NCI-H446 (cell line): ENCODE measurements at places on chromosomes 5 and 9.

DNA sequence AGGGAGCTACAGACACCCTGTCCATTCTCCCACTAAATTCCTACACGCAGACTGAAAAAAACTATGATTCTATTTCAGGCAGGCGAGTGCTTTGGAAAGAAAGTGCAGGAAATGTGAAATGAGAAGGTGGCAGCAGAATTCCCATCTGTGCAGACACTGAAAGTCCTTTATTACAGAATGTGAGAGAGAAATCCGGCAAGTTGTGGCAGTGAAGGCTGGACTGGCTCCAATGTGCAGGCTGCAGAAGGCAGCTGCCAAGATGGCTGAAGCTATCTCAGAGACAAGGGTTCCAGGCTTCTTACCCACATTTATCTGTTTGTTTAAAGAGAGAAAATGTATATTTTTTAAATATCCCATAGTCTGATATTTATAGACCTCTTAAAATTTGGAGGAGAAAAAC, 161.8 kb upstream of the VLDLR start:
- peak; percentile 82 for DNase-seq

- no peak for DNase-seq
Observed at GRCh38 chr5:28822071-28822470, 1783.7 kb upstream of the CDH9 start.

GRCh38 chr9:104094534-104095015, 466 bp downstream of the SMC2 start:
- no peak for DNase-seq

DNA sequence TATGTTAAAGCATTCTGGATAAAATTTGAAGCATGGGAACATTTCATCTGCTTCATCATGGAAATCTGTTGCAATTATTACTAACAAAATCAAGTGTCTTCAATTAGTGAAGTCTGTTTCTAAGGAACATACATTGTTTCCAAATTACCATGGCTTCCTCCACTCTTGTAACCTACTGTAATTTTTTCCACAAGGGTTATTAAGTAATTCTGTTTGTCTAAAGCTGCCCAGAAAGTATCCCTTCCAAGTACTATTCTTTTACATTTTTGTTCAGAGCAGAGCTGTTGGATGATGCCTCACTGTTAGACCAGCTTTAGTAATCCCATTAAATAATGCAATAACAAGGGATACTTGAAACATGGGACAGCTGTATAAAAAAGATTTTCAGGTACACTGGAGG, 483.5 kb upstream of the CD180 start:
- DNase-seq: no peak

GRCh38 chr5:58317009-58317408, 142.9 kb downstream of the PLK2 start:
- DNase-seq: no peak

DNA sequence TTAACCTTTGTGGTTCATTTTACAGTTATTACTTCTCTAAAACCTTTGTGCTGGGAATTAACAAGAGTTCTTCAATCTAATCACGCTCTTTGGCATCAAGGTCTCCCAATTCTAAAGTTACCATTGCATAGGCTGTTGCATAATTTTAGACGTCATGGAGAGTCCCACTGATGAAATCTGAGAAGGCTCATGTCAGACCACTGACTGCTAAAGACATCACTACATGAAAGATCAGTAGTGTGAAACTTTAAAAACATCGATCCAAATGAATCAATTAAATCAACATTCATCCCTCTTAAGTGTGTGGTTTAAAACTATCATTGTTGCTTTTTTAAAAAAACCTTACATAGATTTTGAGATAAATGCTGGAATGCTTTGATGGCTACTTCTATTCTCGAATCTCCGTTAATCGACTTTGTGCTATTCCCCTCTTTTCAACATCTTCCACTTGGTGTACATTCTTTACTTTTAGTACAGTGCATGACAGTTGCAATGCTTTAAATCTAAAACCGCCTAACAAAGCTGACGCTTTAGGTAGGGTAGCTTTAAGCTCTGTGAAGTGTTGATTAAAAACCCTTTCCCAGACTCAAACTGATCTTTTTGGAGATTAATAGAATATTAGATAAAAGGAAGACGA, 33.6 kb downstream of the NR2F1 start:
- DNase-seq: no peak

- no peak for DNase-seq
Observed at GRCh38 chr5:122019919-122020590, 58.0 kb downstream of the LOX start.

DNA sequence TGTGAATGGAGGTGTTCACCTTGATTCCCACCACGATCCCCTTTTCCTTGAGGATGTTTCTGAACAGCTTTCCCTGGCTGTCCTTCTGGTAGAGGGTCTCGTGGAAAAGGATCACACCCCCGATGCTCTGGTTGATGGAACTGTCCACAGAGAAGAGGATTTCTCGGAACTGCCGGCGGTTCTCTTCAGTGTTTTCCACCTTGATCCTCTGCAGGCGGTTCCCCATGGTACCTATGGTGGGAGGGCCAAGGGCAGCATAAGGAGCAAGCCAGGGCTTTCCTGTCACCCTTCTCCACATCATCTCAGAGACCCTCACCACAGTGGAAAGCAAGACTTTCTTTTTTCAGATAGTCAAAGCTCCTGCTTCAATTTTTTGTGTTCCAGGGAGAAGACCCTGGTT, 5.8 kb downstream of the ALDOB start:
- no peak for DNase-seq

GRCh38 chr5:36904677-36905076, 28.1 kb downstream of the NIPBL start:
- no peak for DNase-seq

- DNase-seq: no peak
Observed at GRCh38 chr5:122741681-122742080, 33.2 kb upstream of the SNX2 start.

DNA sequence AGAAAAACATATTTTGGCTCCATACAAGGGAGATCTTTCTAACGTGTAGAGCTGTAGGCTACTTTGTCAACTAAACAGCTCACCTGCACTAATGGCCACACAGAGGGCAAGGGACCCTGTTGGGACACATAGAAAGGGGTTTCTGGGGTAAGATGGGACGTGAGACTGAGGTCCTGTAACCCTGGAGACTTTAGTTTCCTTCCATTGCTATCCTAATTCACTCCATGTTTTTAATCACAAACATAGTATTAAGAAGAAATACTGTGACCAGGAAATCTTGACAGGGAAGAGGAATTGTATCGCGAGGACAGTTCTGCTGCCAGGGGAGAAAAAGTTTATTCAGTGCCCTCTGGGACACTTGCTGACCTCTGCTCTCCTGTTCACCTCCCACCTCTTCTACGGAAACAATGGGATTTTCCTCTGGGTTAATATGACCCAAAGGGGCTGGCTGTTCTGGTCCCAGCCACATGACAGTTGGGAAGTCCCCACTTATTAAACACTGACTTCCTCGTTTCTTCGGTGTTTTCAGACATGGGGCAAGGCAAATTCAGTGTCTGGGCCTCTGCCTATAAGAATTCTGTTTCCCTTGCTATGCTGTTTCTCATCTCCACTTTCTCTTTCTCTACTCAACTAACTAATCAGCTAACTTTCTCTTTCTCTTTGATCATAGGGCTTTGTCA, 106.9 kb upstream of the SEMA6A start:
- no peak for DNase-seq

DNA sequence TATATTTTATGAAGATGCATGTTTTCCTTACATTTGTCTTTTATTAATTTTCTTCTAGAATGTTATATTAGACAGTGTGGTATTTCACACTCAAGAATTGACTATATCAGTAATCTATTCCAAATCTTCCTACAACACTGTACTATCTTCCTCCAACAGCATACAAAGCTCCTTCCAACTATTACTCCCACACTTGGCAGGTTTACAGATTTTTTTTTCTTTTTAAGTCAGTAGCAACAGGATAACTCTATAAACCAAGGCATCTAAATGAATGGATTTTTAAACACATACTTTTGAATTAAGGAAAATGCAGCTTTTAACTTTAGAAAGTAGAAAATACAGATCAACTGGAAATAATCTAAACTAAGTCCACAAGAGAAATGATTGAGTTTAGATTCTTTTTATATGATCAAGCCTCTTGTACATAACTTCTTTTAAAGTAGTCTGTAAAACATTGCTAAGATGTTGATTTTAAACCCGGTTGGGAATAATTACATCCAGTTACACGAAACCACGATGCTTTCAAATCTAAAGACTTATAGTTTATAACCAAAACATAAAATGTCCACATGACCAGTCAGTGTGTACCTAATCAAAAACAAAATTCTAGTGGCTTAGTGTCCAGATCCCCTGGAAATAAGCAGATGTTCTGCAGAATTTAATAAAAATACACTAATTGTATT, 281.6 kb downstream of the ADAMTS6 start:
- peak; percentile 34 for DNase-seq

DNA sequence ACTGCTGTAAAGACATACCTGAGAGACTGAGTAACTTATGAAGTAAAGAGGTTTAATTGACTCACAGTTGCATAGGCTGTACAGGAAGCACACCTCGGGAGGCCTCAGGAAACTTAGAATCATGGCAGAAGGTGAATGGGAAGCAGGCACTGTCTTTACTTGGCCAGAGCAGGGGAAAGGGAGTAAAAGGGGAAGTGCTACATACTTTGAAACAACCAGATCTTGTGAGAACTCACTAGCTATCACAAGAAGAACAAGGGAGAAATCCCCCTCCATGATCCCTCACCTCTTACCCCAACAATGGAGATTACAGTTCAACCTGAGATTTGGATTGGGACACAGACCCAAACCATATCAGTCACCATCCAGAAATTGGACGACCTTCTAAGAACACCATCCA, 1285.8 kb upstream of the CDH9 start:
- no peak for DNase-seq

DNA sequence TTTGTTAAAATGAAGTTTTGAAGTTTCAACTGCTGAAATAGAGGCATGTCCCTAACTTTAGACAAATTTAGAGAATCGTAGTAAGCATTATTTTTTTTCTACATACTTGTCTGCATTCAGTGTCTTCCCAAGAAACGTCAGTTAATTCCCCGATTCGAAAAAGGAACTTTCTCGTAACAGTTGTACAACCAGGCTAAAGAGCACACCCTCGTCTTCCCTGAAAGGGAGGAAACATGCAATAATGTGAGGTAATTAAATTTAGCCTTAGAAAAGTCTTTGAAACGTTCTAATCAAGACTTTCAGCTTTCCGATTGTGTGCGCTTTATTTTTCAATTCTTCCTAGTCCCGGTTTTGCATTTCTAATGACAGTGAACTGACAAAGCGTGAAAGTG, 374 bp upstream of the SLC1A3 start:
- no peak for DNase-seq

DNA sequence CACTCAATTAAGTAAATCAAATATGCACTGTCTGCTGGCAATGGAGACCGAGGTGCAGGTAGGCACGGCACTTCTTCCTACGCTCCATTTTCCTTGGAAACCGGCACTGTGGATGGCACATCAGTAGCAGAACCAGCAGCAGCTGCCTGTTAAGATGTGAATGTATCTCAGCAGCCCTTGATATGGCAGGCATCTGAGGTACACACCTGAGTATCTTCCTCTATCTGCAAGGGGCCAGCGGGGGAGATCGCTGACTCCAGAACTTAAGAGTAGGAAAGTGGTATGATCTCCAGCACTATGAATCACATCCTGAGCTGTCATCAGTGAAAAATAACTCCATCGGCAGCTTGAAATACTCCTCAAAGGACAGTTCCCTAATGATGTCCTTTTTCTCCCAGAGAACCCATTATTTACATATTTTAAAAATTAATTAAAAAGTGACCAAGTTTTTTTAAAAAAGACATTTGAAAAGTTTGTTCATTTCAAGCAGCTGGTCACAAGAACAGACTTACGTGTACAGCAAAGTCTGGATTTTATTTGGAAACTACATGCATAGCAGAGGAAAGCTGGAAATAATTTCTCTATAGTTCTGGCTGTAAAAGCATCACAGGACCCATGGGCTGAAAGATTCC, 97.1 kb downstream of the ADAMTS12 start:
- DNase-seq: no peak

DNA sequence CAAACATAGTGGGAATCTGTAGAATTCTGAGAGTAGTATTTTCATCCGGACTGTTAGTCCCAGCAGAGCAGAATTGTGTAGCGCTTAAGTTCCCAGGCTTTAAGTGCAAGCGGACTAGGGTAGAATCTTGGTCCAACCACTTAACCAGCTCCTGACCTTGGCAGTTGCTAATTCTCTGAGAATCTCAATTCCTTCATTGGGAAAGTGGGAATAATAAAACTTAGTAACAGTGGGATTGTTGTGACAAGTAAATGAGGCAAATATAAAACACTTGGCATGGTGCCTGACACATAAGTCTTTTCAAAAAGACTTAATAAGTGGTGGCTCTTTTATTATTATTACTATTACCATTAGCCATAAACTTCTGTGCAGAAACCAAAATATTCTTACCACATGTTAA, 8.4 kb upstream of the SLC1A3 start:
- no peak for DNase-seq

DNA sequence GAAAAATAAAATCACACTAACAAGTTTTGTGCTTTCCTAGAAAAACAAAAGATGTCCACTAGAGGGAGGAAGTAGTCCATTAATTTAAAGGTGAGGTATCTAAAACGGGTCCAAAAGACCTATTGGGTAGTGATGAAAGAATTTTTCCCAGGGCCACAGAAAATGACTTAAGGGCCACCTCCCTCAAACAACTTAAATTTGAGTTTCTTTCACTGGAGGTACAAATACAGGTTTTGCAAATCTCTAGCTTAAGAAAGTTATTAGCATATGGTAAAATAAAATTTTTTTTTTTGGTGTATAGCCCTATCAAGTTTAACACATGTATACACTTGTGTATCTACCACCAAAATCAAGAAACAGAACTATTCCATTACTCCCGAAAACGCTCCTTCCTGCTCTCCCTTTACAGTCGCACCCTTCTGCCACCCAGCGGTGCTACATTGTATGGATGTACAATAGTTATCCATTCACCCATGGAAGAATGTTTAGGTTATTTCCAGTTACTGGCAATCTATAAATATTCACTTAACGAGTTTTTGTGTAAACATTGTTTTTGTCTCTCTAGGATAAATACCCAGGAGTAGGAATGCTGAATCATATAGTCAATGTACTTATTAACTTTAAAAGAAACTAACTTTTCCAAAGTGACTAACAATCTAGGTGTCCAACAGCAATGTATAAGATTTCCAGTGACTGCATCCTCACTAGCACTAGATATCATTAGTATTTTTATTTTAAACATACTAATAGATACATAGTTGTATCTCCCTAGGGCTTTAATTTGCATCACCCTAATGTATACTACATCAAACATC, 21.9 kb downstream of the DEPDC1B start:
- DNase-seq: peak; percentile 22

- DNase-seq: no peak
Observed at GRCh38 chr9:93830606-93831005, 124.5 kb downstream of the BARX1 start.
